ENCODE measurements at places on chromosomes 5 and 9.

GRCh38 chr9:77017505-77017894 is 2.0 kb upstream of the FOXB2 start:
- no peak for DNase-seq

GRCh38 chr9:33418090-33418489 is 15.7 kb upstream of the AQP7 start:
- DNase-seq = no peak

DNA sequence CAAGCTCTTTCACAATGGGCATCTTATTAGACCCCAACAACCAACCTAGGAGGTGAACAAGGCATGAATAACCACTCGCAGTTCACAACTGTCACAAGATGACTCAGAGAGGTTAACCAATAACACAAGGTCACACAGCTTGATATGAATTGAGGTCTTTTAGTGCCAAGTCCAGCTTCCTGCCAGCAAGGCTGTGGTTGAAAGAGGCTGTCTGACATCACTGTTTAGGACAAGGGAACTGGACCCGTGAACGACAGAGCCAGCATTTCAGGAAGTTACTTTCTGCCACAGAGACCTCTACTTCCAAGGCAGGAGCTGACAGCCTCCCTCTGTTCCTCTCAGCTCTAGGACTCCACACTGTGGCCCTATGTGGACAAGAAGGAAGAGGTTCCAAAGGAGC is 53.4 kb upstream of the ALDH1B1 start:
- no peak for DNase-seq

GRCh38 chr5:139701056-139701741 is 53.0 kb downstream of the CXXC5 start:
- DNase-seq = no peak

- DNase-seq = no peak
Measured at GRCh38 chr5:176157656-176158055, 80.6 kb upstream of the SIMC1 start.

- no peak for DNase-seq
Measured at GRCh38 chr9:14412775-14413174, 98.8 kb upstream of the NFIB start.

DNA sequence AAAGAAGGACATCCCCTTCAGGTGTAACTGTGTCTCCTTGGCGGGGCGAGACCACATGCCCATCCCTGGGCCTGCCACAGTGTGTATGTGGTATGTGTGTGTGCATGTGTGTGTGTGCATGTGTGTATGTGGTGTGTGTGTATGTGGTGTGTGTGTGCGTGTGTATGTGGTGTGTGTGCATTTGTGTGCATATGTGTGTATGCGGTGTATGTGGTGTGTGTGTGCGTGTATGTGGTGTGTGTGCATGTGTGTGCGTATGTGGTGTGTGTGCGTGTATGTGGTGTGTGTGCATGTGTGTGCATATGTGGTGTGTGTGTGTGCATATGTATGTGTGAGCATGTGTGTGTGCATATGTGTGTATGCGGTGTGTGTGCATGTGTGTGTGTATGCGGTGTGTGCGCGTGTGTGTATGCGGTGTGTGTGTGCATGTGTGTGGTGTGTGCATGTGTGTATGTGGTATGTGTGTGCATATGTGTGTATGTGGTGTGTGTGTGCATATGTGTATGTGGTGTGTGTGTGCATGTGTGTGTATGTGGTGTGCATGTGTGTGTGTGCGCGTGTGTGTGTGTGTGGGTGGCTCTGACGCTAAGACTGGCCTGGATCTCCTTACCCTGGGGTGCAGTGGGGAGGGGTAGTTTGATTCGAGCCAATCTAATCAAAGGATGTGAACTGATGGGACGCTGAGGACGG is 107.9 kb upstream of the RAPGEF1 start:
- no peak for DNase-seq

DNA sequence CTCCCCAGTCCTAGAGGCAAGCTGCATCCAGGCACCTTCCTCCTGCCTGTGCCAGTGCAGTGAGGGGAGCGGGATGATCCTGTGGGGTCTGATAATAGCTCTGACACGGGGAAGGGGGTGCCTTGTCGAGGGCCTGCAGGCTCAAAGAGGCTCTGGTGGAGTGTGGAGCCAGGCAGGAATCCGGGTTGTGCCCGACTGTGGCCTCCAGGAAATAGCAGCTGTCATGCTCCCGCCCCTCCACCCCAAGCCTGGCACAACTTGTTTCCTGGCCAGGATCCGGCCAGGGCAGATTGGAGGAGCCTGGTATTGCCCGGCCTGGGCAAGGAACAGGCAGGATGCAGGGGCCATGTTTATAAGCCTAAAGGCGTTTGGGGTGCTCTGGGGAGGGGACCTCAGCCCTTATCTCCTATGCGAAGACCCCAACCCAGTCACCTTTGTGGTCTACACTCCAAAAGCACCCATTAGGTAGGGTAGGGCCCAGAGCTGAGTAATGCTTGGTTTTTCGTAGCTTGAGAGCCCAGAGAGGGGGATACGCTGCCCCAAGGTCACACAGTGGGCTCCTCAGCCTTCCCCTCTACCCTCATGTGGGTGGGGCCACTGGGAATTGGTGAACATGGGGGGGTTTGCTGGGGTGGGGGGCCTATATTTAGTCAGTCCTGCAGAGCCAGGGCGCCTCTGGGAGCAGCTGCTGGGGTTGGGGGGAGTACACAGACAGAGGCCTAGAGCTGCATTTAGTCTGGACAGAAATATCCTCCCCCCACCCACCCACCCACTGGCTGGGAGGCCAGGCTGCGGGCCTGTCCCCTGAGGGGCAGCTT is 12.2 kb downstream of the CXXC5 start:
- DNase-seq = peak; percentile 88
